ENCODE measurements at places on chromosomes 2 and 18.

- no peak for DNase-seq
These were observed 244.1 kb downstream of the ACKR3 start for GRCh38 chr2:236813766-236814165.

DNA sequence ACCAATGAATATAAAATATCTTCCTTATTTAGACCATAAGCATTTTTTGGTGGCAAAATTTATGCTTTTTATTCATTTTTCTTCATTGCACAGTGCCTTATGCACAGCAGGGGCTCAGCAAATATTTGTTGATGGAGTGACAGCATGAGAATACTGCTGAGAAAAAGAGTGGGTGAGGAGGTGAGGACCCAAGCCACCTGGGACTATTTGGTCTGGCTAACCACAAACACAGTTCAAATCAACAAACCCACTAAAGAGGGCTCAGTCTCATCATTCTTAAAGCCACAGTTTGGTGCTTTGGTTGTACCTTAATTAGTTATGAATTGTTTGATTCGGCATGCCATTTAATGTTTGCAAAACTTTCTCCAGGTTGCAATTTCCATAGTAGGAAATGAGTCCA is 183.5 kb upstream of the ZNF521 start:
- DNase-seq: no peak

- DNase-seq: peak; percentile 16
These were observed 1.1 kb downstream of the HPCAL1 start for GRCh38 chr2:10303694-10304378.

- DNase-seq: no peak
These were observed 78.9 kb downstream of the MAP4K4 start for GRCh38 chr2:101776172-101777043.

DNA sequence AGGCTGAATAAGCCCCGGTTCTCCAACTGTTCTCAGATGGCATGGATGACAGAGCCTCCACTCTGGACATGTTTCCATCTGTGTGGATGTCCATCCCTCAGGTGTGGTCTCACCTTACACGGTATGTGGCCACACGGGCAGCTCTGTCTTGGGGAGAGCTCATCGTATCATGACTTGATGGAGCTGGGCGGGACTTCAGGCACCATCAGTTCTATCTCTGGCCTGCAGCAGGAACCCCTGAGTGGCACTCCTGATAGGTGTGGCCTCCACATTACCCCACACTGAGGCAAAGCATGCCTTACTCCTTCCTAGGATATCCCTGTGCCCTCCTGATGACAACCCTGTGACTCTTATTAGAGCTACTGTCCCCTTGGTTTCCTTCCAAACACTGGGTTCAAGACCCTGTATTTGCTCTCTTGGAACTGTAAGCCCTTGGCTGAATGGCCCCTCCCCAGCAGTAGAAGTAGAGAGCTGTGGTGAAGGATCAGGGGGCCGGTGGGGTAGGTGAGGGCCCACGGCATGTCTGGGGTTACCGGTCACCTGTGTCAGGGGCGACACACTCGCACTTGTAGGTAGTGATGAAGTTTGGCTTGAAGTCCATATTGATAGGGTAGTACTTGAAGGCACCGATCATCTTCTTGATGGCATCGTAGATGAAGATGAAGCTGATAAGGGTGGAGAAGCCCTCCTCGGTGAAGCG is 48.2 kb downstream of the MTHFD2 start:
- DNase-seq: no peak

All from stimulated activated CD4-positive, alpha-beta T cell treated with anti-CD3 and anti-CD28 coated beads, Interleukin-1b, Interleukin-23, amount 100 ng/mL, for 24 hours (primary cell).